CD4-positive, alpha-beta T cell treated with Interleukin-4 for 1 hour (primary cell): ENCODE measurements at places on chromosomes 1 and 21.

GRCh38 chr1:205610036-205610435 lies 21.8 kb downstream of the ELK4 start:
- DNase-seq = no peak

GRCh38 chr1:205183676-205184335 lies 27.7 kb downstream of the DSTYK start:
- DNase-seq = no peak

GRCh38 chr1:30330644-30331043 lies 392.7 kb downstream of the MATN1 start:
- DNase-seq = no peak

GRCh38 chr1:192489047-192489446 lies 86.5 kb upstream of the RGS1 start:
- DNase-seq = no peak

DNA sequence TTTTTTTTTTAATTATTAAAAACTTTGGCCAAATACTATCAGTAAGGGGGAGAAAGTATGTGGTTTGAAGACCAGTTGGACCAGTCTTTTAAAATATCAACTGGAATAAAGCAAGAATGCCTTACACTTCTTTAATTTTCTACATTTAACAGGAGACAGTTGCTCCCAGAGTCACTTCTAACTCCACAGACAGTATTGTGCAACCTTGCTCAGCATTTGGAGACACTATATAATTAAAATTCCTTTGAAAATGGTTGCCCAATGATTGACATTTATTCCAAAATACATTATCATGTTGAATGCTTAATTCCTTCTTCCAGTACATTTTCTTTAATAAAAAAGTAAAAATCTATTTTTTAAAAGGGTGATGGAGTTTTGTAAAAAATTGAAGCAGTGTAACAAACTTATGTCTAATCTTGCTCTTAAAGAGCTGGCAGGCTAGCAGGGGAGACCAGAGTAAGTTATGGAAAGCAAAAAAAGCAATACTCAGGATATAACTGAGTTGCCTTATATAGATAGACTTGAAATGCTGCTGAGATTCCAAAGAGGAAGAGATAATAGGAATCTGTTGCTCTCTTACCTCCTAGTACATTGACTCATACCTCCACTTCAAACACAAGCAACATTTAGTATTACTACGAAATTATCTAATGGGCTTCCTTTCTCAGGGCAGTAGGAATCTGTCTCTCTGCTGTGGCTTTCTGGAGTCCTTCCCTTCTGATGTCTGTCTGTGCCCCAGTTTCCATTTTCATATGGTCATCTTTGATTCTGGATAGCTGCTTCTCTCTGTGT lies 69.7 kb upstream of the RGL1 start:
- DNase-seq = no peak

DNA sequence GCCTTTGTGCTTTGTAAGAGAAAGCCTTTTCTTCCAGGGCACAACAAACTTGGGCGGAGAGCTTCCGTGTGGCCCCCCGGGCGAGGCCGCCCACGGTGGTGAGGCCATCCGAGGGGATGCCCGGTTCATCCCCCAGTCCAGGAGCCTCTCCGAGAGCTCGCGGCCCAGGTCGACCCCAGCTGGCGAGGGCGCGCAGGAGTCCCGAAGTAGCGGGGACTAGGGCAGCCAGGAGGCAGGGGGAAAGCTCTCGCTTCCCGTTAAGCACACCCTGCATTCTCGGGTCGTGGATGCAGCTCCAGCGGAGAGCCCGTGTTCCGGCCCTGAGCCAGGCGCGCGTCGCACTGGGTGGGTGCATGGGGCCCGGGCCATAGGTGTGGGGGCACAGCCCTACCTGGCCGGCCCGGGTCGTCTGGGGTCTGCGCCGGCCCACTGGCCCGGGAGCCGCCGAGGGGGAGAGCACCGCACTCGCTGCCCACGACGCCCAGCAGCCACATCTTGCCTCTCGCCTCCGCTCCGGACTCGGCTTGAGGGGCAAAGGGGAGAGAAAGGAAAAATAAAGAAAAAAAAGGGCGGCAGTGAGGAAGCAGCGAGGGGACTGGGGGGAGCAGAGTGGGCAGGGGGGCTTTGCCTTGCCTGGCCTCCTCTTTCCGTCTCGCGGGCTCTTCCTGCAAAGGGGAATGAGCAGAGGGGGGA lies 1.8 kb downstream of the RNF220 start:
- no peak for DNase-seq

DNA sequence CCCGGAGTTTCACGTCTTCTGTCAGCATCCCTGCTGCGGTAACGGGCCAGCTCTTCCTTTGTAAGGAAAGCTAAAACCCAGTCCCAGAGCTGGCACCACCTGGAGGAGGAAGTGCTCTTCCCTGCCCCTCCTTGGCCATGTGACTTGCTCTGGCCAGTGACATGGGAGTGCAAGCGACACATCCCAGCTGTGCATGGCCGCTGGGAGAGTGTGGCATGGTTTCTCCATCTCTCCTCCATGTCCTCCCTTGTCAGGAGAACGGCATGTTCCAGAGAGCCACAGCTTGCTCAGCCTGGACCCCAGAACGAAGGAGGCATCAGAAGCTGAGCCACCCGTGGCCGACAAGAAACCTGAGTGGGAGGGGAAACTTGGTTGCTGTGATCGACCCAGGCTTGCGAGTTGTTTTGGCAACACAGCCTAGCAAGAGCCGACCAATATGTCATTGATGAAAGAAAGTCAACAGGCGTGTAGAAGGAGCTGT lies 2.7 kb upstream of the PRXL2B start:
- peak; percentile 67 for DNase-seq

- DNase-seq = no peak
Observed at GRCh38 chr1:167084757-167085156, 5.4 kb downstream of the GPA33 start.

DNA sequence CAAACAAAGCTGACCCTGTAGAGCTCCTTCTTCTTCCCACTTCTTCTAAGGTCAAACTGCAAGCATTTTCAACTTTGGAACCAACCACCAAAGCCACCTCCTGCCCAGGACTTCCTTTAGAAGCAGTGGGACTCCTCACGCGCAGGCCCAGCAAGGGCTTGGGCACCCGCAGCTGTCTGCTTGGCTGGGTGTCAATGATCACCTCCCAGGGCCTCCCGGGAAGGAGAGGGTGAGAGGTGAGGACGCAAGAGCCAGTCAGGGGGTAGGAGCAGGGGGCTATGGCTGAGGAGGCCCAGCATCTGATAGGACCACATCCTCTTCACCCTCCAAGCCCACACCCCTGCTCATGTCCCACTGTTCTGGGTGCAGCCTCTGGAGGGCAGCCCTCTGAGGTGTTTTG lies 10.2 kb downstream of the KLHL21 start:
- DNase-seq = no peak

- no peak for DNase-seq
Observed at GRCh38 chr1:101769520-101769919, 227.2 kb downstream of the OLFM3 start.

DNA sequence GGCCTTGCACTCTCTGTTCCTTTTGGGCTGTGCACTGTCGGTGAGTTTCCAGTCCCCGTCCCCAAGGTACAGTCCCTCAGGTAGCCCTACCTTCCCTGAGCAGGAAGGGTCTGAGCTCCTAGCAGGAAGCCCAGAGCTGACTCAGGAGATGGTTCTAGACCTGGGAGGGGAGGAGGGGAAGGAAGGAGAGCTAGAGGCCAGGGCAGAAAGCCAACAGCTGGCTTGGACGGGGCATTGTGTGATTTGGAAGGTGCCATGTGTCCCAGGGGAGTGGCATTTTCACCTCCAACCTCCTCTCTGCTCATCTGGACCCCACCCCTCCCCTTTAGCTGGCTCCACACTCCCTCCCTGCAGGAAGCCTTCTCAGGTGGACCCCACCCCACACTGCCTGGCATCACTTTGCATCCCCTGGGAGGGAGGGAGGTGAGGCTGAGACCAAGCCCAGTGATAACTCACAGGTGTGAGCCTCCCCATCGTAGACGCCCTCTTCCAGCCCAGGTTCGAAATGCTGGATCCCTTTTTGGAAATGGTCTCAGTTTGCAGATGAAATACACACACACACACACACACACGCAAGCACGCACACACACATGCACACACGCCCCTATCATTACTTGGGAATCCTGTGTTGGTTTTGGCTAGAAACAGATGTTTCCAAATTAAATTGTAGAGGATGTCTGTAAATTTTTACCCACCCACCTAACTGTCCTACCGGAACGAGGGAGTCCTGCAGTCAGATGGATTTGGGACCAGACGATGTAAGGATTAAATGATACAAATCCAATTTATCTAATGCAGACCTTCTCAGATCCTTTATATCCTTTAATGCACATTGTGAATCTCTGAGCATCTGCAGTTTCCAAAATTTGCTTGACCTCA lies 19.7 kb upstream of the IFNLR1 start:
- no peak for DNase-seq

- DNase-seq = no peak
Observed at GRCh38 chr1:57826535-57826934, 402.7 kb upstream of the DAB1 start.

- peak; percentile 94 for DNase-seq
Observed at GRCh38 chr1:3772027-3772714, 378 bp upstream of the SMIM1 start.

GRCh38 chr1:4061521-4062031 lies 161.5 kb upstream of the C1orf174 start:
- DNase-seq = no peak

DNA sequence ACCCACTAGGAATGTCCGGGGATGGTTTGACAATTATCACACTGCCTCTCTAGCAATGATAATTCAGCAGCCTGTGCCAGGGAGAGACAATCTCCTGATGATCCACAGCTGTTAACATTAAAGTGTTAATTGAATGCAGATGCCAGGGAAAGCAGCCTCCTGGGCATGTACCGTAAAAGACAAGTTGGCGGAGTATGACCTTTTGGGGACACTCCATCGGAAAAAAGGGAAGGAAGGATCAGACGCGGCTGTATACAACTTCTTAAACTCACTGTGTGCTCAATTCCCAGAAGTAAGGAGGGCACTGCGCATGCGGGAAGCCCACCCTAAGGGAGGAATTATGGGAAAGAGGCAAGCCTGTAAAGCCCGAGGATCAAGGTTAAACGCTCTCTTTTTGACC lies 62.6 kb downstream of the MAP3K7CL start:
- DNase-seq = no peak

- no peak for DNase-seq
Observed at GRCh38 chr1:14949270-14949835, 204.2 kb upstream of the TMEM51 start.

DNA sequence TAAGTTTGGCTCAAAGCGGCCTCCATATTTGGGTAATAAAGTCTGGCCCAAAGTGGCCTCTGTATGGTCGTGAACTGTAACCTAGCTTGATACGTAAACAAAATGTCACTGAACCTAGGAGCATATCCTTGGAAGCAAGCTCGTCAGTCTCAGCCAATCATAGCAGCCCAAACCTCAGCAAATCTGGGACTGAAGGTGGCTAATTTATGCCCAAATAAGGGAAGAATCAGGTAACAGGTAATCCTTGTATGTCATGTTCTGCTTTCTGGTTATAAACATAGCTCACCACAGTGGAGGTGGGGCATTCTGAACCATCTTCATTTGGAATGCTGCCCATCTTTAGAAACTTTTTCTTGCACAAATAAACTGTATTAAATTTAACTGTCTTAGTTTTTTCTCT lies 281.1 kb downstream of the TTLL7 start:
- DNase-seq = no peak

DNA sequence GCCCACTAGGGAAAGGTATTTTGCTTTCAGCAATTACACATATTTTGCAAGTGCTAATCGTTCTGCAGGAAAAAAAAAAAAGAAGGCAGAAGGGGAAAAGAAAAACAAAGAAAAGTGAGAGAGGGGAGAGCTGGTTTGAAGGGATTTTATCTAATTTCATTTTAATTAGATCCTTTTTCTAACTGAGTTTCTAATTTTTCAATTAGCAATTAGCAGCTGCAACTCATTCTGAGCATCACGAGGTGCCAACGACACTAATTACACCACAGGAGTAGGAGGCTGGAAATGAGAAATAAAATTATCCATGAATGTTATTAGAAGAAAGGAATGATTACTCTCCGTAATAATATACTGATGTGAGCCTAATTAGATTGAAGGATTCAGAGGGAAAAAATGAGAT lies 481.0 kb upstream of the CAMK1G start:
- DNase-seq = no peak

DNA sequence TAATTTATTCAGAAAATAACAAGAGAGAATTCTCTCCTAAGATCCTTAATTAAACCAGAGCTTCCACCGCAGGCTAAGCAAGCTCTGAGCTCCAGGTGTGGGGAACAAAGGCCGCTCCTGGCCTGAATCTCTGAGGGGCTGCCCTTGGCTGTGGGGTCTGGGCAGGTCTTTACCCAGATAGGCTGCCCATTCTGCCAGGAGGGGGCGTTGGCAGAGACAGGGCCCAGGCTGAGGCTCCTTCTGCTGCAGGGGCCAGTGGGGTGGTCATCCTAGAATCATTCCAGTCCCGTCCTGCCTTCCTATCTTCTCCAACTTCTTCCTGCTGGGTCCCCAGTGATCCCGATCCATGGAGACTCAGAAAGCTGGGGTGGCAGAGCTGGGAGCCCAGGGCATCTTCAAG lies 82.9 kb upstream of the POU3F1 start:
- no peak for DNase-seq

DNA sequence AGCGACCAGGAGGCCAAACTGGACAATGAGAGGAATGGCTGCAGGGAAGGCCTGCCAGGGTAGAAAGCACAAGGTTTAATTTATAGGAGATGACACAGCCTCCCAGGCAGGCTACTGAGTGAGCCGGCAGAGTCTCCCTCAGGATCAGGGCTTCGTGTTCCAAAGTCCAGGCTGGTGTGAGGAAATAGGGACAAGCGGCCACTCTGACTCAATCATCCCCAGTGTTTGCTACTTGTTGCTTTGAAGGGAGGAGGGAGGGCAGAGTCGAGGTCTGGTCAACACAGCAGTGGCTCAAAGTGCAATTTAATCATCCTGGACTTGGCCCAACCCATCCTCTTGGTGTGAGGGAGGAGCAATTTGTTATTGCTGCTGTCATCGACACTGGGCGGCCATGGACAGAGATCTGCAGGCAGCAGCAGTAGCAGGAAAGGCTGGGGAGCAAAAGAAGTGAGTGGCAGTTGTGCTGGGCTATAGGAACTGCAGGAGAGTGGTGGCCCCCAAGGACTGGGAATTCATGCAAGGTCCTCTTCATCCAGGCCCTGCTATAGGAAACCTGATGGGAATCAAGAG lies 27.5 kb downstream of the TBX15 start:
- no peak for DNase-seq

GRCh38 chr1:216596281-216596862 lies 126.9 kb downstream of the ESRRG start:
- no peak for DNase-seq

DNA sequence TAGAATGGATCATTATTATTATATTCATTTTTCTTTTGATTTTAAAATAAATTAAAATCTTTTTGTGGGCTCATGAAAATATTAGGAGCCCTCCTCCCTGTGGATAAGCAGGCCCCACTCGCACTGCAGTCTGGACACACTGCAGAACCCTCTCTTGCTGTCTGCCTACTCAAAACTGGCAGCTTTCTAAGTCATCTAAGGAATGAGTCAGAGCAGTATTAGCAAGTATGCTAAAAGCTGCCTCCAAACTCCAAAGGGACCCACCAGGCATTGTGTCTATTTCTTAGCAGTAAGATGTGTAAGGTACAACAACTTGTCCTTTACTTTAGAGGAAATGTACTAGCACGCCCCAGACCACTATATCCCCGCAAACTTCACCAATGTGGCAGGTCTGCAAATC lies 108.8 kb downstream of the SYF2 start:
- no peak for DNase-seq

GRCh38 chr1:154884869-154885701 lies 15.0 kb upstream of the KCNN3 start:
- DNase-seq = no peak
